ENCODE measurements at places on chromosomes 4 and X.
A peak's percentile ranks its signal among the peaks of the same experiment; 100 is the strongest.

DNA sequence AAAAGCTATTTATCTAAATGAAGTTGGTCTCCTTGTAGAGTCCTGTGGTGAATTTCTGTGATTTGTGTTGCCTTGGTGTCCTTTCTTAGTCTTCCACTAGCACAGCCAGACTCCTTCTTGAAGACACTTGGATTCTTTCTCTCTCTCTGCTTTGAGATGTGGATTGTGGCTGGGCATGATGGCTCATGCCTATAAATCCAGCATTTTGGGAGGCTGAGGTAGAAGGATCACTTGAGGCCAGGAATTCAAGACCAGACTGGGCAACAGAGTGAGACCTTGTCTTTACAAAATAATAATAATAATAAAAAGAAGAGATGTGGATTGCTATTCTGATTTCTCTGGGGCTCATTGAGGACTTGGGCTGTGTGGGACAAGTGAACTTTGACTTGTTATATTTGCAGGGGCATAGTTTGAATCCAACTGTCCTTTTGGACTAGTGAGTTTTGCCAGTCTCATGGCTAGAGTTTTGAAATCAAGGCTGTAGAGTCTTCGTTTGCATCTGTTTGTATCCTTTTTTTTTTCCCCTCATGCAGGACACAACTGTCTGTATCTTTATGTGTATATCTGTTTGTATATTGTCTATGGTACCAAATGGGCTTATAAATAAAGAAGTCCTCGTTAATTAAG, 11.1 kb upstream of the SMIM14 start:
- peak; percentile 63 for DNase-seq

DNA sequence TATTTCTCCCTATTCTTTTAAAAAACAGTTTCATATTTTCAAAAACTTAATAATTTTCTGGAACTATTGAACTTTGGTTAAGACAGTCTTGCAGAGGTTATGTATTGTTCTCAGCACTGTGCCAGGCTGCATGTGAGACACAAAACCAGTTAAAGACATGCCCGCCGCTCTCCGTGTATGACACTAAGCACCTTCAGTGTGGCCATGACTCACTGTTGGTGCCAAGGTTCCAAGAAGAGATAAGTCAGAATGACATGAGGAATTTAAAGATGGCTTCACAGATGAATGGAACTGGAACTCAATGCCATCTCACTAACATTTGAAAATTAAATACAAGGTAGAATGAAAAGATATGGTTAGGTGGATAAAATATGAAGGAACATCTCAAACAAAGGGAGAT, 525.5 kb upstream of the ZFP42 start:
- no peak for DNase-seq

DNA sequence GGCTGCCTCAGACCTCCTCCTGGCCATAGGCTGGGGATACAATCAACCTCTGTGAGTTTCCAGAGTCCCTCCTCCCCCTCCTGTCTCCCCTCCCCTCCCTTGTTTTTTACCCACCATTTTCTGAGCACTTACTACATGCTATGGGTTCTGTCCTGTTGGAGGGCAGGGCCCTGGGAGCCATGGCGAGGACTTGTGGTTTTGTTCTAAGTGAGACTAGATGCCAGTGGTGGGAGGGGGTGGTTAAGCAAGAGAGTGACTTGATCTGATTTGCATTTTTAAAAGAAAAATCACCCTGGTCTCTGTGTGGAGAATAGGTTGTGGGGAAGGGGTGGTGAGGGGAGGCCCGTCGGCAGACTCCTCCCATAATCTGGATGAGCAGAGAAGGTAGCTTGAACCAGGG, 39.5 kb downstream of the EFNB1 start:
- DNase-seq, result no peak

DNA sequence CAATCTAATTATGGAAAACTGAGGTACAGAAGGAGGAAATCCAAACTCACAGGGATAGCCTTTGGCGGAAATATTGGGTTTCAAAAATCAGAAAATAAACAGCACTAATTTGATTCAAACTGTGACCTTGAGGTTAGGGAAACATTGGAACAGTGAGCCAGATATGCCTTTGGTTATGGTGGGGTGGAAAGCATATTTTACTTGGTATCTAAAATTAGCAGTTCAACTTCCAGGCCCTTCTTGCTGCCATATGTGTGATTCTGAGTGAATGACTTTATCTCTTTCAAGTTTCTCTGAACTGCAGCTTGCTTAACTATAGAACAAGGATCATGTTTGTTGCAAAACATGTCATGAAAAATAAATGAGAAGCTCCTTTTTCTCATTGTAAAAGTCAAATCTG, 240.9 kb upstream of the VEGFC start:
- no peak for DNase-seq

- DNase-seq, result no peak
Observed at GRCh38 chrX:37854148-37854547, 6.8 kb upstream of the DYNLT3 start.

GRCh38 chr4:46450556-46450955, 60.6 kb upstream of the GABRA2 start:
- no peak for DNase-seq

GRCh38 chr4:173165706-173166105, 2.9 kb upstream of the GALNT7 start:
- no peak for DNase-seq

- DNase-seq, result no peak
Observed at GRCh38 chr4:5165420-5166369, 114.4 kb downstream of the STK32B start.

GRCh38 chr4:144655491-144655890, 9.5 kb downstream of the HHIP start:
- DNase-seq, result no peak

GRCh38 chrX:85375333-85375738, 4.1 kb downstream of the POF1B start:
- DNase-seq, result no peak

GRCh38 chrX:51860679-51861078, 32.7 kb upstream of the MAGED1 start:
- no peak for DNase-seq

GRCh38 chrX:144946666-144947065, 300.6 kb upstream of the SPANXN1 start:
- no peak for DNase-seq

GRCh38 chr4:155434366-155434765, 57.6 kb upstream of the MAP9 start:
- no peak for DNase-seq

GRCh38 chr4:6408263-6408662, 64.2 kb downstream of the PPP2R2C start:
- no peak for DNase-seq

DNA sequence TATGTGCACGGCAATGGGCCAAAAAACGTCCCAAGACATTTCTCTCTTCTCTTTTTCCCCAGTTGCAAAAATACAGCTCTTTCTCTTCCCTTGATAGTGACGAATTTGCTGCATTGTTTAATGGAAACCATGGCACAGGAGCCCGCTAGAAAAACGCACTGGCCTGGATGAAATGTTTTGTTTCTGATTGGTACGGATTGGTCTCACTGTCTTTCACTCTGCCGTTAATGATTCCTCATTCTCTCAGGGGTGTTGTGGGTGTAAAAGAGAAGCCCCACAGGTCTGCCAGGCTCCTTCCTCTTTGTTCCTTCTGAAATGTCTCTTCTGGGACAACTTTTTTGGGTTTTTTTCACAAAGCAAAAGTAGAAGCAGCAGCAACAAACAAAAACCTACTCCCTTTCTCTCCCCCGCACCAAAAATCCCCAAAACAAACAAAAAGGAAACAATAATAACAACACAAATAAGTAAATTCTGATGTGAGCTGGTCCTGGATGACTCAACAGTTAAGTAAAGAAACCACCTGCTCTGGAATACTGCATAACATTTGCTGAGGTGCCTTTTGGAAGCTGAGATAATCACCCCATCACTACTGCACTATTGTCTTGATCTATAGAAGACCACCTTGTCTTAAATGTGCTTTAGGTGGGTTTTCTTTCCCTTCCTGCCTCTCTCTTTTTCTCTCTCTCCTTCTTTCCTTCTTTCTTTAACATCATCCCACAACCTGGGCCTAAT, 89.8 kb downstream of the PLAC1 start:
- no peak for DNase-seq

DNA sequence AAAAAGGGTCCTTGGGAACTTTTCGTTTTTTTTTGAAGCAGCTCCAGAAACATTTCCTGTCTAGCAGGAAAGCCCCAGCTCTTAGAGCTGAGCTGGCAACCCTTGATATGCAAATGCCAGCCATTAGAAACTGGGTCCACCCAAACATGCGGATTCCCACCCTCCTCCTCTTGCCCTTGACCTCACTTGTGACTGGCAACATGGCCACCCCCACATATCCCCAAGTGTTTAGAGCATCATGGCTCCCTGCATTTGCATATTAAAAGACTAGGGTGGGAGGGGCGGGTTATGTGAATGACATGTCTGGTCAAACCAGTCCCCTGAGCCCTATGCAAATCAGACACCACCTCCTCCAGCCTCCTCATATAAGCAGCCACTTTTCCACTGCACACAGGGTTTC, 671.1 kb downstream of the FAT4 start:
- no peak for DNase-seq

DNA sequence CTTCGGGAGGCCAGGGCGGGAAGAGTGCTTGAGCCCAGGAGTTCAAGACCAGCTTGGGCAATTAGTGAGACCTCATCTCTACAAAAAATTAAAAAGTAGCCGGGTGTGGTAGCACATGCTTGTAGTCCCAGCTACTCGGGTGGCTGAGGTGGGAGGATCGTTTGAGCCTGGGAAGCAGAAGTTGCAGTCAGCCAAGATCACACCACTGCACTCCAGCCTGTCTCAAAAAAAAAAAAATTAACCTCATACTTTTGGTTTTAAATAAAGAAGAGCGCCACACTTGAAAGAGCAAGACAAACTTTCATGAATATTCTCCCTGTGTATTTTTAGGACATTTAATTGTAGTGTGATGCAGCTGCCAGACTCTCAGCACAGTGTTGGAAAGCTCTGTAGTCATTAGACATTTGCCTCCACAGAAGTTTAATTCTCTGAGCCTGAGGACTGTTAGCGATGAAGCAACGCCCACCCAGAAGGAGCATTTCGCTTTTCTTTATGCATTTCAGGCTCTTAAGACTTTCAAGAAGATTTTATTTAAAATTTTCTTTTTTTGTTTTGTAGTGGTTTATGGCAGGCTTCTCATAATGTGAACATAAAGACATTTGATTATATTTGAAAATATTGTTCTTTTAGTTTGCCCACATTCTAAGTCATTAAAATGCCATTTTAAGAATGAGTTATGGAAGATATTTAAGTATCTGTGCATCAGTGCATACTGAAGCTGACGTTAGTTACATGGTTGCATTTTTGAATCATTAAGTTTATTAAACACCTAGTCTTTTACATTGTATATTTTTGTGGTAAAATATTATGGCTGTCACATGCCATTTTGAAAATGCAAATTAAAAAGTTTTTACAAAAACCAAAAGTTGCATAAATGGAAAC, 45.8 kb downstream of the DCLK2 start:
- DNase-seq, result no peak

DNA sequence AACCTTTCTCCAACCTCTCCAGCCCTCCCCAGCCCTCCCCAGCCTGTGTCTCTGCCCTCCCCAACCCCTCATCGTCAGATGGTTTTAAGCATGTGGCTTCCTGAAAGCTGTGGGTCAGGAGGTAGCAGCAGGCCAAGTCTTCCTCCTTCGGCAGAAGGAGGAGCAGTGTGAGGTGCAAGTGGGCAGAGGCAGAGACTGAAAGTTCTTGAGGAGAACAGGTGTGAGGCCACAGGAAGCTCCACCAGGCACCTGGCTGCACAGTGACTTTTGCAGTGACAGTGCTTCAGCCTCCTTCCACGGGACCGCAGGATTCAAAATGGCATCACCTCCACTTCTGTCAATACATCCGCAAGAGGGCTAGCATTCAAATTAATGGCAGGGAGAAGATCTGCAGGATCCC, 203.9 kb upstream of the LEF1 start:
- DNase-seq, result no peak

DNA sequence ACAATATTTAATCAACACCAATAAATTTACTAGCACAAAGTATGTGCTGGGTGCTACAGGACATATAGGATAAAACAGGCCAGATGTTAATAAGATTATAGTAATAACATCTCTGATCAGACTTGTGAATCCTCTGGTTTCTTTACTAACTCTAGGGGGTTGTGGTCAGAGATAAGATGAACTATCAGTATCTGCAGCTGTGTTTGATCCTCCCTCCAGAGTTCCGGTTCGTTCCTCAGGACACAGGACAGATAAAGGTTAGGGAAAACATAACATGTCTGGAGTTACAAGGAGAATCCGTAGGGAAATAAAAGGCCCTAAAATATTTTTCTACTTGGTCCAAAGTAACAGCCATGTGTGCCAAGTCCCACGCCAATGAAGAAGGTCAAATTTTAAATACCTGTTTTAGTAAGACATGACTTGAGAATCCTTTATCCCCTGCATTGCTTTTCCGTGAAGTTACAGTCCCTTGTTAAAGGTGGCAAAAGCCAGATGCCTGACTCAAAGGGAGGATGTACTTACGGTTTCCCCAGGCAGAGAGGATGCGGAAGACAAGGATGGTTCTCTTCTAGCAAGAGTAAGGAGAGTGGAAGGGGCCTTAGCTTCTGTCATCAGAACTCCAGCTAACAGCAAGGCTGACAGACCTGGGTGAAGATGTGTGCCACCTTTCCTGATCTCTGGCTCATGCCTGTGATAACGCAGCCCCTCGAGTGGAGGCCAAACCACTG, 44.4 kb downstream of the KIAA0232 start:
- DNase-seq, result no peak

- no peak for DNase-seq
Observed at GRCh38 chr4:72817012-72817411, 248.0 kb upstream of the ADAMTS3 start.

- DNase-seq, result no peak
Observed at GRCh38 chr4:183437452-183437851, 7.0 kb upstream of the CDKN2AIP start.

DNA sequence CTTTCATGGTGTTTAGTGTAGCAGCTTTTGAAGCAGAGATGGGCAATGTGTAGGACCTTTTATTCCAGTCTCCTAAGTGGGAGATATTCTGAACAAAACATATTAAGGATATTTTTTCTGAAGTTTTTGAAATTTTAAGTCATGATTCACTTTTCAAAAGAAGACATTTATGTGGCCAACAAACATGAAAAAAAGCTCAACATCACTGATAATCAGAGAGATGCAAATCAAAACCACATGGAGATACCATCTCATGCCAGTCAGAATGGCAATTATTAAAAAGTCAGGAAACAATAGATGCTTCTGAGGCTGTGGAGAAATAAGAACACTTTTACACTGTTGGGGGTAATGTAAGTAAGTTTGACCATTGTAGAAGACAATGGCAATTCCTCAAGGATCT, 76.0 kb downstream of the FAT4 start:
- DNase-seq, result no peak

Measured in left lobe of liver (tissue), 2 donors.